ENCODE measurements at places on chromosomes 11 and 22. TPM values are rescaled to one million over a fixed set of nuclear protein-coding genes. Genes with fewer than 3 reads are reported as not detected.

DNA sequence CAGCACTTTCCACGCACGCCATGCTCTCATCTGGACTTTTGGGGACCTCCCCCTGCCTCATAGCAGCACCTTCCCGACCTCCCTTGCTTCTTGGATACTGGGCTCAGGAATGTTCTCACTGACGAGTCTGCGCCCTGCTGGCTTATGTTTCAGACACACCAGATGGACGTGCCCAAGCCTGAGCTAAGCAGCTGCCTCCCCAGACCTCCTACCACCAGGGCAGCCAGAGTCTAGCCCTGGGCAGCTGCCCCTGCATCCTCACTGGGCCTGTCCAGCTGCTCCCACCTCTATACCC is 13.2 kb upstream of the RGL4 start:
- no peak for DNase-seq

GRCh38 chr22:45418770-45419138 is 5.3 kb downstream of the RIBC2 start:
- no peak for DNase-seq

- DNase-seq: no peak
Measured at GRCh38 chr22:31130873-31131272, 8.1 kb downstream of the INPP5J start.

MS4A3 gene
- not detected for total RNA-seq

CARD18 gene
- total RNA-seq: not detected

SLC16A8 gene
- not detected for total RNA-seq

All from esophagus squamous epithelium (tissue), 5 donors.